Stimulated activated CD4-positive, alpha-beta T cell treated with anti-CD3 and anti-CD28 coated beads, Interleukin-1b, Interleukin-23, amount 100 ng/mL, for 1 hour (primary cell): ENCODE measurements at places on chromosomes 11 and 22.

DNA sequence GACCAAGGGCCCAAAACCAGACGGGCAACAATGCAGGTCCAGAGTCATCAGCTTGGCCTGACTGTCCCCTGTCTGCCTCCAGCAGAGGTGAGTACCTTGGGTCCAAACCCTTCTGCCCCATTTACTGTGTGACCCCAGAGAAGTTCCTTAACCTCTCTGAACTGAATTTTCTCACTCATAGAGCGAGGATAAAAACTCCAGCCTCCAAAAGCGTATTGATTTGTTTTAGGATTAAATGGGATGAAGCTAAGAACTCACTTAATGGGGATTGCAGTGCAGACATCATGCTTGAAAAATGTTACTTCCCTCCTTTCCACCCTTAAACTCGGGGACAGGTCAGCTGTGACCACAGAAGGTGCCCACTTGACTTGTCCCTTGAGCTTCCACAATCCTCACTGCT, 22.6 kb downstream of the IGLL1 start:
- DNase-seq, result no peak

DNA sequence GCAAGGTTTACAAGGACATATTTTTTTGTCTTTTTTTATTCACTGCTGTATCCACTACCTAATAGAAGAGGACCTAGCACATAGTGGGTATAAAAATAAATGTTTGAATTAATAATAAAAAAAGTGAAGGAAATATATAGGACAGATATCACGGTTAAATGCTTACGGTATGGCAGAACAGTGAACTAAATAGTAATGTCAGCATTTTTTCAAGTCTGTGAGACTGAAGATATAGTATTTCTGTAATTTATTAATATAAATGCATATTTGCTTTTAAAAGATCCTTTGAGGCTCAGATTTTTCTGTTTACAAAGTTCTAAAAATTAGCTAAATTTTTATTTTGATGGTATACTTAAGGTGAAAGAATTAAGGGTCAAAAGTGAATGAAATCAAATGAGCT, 68.6 kb upstream of the CNTN5 start:
- DNase-seq, result no peak

GRCh38 chr11:111557425-111558111, 17.0 kb downstream of the LAYN start:
- DNase-seq, result no peak

GRCh38 chr11:2869561-2870427, 15.8 kb downstream of the CDKN1C start:
- no peak for DNase-seq
